ENCODE measurements at places on chromosomes 1 and 21.
A peak's percentile ranks its signal among the peaks of the same experiment; 100 is the strongest.

GRCh38 chr21:44918581-44919033, 2.1 kb downstream of the ITGB2 start:
- DNase-seq: no peak

GRCh38 chr1:152426731-152427130, 12.7 kb upstream of the CRNN start:
- no peak for DNase-seq

GRCh38 chr1:228064741-228065542, 17.6 kb upstream of the ARF1 start:
- no peak for DNase-seq

DNA sequence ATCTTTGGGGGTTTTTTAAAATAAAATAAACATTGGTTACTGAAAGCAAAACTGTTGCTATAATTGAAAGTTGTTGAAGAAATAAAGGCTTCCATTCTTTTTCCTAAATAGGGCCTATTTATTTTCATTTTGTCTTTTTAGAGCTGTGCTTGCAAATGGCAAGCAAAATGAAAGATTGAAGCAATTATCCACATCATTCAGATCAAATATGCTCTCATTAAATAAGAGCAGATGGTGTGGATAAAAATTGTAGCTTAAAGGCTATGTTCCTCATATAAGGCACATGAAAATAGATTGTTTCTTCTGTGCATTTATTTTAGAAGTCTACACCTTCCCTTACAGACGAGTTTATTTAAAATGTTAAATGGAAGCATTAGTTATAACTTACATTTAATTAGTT, 1317.7 kb downstream of the MRPL39 start:
- no peak for DNase-seq

- DNase-seq: no peak
Observed at GRCh38 chr1:235675152-235675890, 25.7 kb upstream of the GNG4 start.

DNA sequence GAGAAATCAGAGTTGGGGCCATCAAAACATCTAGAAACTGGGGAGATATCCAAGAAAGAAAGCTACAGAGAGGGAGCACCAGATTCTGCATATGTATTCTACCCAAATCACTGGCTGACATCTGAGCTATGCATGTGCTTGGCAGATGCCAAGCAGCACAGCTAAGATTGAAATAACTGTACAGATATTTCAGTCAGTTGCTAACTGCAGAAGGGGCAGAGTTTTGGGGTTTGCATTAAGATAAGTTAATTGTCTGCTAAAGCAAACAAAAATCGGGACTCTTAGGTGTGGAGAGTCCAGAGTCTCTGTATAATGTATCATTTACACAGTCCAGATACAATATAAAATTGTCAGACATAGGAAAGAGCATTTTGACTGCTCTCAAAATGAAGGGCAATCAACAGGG, 437.1 kb downstream of the PTBP2 start:
- DNase-seq: no peak

- DNase-seq: no peak
Observed at GRCh38 chr1:148293651-148294050, 141.6 kb upstream of the NBPF11 start.

GRCh38 chr1:52345252-52345651, 20.8 kb downstream of the CC2D1B start:
- no peak for DNase-seq

DNA sequence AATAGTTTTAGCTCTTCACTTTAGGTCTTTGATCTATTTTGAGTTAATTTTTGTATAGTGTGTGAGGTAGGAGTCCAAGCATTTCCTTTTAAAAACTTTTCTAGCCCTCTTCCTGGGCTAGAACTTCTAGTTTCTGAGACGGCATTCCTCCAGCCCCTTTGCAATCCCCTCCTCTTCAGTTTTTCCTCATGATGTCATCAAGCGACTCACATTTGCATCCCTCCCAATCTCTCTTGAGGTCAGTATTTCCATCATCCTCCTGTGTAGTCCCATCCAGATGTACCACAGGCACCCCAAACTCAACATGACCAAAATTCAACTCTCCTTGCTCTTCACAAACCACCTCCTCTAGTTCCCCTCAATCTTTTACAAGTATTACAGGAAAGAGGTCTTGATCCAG, 10.7 kb downstream of the HMGN2 start:
- no peak for DNase-seq

GRCh38 chr1:163661391-163661790, 339.6 kb downstream of the NUF2 start:
- no peak for DNase-seq

GRCh38 chr1:116375887-116376728, 3.1 kb downstream of the ATP1A1 start:
- peak; percentile 19 for DNase-seq

Data from right kidney (tissue), 9 donors.